ENCODE measurements at places on chromosomes 11 and 22. TPM values are rescaled to one million over a fixed set of nuclear protein-coding genes. Genes with fewer than 3 reads are reported as not detected.

- no peak for DNase-seq
Observed at GRCh38 chr11:16185042-16185441, 171.3 kb downstream of the SOX6 start.

DNA sequence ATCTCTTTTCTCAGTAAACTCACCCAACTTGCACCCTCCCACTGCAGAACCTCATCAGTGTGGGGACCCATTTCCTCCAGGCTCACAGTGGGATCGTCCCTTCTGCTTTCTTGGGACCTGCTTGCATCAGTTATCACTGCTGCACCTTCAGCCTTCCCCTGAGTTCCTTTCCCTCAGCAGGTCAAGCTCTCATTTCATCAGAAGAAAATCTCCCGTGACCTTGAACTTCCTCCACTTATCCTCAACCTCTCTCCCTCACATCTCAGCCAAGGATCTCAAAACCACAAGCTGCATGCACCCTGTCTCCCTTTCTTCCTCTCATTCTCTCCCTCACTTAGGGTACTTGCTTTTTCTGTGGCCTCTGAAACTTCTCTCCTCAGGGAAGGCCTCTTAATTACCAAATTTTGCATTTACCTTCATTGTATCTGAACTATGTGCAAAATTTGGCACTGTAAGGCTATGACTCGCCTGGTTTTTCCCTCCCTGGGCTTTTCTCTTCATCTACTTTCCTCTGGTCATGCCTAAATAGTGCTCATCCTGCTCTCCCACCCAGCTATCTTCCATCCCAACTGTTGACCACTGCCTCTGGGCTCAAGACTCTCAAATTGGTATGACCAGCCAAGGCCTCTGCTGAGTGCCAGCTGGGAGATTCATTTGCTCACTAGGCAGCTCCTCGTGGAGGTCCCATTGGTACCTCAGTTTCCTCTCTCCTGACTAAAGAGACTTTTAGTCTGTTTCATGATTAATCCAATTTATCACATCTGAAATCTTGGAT lies 2.7 kb upstream of the RCE1 start:
- no peak for DNase-seq

DNA sequence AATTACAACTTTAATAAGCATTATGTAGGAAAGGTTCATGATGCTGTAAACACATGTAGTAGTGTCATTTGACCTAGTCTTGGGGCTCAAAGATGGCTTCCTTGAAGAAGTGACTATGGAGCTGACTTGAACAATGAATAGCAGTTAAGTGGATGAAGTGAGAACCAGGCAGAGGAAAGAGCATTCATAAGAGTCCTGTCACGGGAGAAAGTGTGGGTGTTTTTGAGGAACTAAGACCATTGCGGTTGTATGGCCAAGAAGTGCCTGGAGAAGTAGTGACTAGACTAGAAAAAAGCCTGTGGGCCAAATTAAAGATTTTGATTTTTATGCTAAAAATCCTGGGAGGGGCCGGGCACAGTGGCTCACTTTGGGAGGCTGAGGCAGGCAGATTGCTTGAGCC lies 7.2 kb upstream of the IL18BP start:
- no peak for DNase-seq

GRCh38 chr11:126307706-126308105 lies 3.8 kb downstream of the DCPS start:
- no peak for DNase-seq

GRCh38 chr11:27553186-27553585 lies 46.6 kb upstream of the LIN7C start:
- no peak for DNase-seq

DNA sequence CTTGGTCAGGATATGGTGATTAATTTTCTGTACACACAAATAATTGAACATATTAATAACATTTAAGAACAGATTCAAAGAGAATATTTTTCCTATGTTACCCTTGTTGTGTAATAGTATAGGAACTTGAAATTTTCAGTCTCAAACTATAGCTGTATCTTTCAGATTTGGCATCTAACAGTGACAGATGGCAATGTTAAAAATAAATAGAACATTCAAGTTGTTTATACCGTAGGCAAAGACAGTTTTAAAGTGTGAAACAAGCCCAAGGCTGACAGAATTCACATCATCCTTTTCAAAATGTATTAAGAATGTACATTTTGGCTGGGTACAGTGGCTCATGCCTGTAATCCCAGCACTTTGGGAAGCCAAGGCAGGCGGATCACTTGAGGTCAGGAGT lies 92.6 kb upstream of the TP53AIP1 start:
- DNase-seq, result no peak

GRCh38 chr11:123481640-123482039 lies 51.6 kb downstream of the GRAMD1B start:
- no peak for DNase-seq

GRCh38 chr22:36586271-36586670 lies 57.3 kb upstream of the EIF3D start:
- no peak for DNase-seq

DNA sequence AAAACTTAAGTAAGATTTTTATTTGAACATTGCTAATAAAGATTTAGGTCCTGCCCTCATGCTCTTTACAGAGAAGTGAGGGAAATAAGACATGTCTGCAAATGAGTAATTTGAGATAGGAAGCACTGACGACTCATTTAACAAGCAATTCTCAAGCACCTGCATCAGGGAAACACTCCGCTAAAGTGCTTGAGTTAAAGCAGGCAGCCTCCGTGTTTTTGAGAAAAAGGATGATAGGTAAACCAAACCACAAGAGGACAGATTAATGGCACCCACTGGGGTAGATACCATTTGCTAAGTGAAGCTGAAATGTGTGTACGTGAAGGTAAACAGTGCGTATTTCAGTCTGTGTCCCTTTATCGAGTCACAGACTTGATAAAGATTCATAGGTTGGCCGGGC lies 184.6 kb upstream of the CARD18 start:
- no peak for DNase-seq

- no peak for DNase-seq
Observed at GRCh38 chr11:72085621-72086351, 5.1 kb downstream of the LRRC51 start.

- DNase-seq, result no peak
Observed at GRCh38 chr11:28139841-28140415, 31.7 kb downstream of the METTL15 start.

GRCh38 chr11:28858076-28858475 lies 749.9 kb downstream of the METTL15 start:
- DNase-seq, result no peak

DNA sequence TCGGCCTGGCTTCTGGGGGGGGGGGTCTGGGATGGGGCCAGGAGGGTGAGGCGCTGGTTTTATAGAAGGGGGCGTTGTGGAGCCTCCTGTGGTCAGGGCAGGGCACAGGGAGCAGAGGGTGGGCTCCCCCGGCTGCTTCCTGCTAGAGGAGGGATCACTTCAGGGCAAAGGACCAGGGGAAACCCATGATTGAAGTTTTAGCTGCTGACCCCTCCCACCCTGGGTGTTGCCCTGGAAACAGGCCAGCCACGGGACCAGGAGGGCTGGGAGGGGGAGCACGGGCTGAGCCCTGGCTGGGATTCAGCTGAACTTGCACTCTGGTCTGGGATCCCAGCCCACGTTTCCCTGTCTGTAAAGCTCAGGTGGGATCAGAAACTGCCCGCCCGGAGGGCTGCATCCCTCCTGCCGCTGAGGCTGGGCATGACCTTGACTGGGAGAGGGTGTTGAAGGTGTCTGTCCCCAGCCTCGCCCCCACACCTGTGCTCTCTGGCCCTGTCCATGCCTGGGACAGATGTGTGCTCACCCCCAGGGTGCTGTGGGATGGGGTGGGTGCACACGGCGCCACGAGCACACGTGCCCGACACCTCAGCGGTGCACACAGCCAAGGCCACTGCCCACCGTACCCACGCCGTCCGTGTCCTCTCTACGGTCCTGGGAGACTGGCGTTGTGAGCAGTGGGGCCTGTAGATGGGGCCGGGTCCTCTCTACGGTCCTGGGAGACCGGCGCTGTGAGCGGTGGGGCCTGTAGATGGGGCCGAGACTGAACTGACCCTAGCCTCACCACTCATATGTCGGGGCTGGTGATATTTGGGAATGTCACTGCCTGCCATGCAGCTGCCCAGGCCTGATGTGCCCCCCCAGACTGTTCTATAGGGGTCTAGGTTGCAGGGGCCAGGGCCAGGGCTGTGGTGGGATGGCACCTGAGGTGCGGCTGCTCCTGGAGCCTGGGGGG lies 2.3 kb downstream of the TSPAN4 start:
- peak; percentile 95 for DNase-seq

DNA sequence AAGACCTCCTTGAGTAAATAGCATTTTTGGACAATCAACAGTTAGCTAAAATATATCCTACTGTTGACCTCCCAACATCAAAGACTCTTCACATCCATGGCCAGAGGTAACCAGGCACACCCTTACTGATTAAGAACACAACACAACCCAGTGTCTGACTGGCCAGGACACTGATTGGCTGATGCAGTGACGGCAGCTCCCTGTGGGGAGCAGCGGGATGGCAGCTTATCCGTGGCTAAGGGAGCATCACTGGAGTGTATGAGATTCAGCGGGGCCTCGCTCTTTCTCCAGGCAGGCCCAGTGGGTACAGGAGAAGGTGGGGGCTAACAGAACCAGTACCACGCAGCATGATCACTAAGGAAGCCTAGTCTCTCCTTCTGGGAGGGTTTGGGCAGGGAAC lies 10.3 kb upstream of the IL2RB start:
- no peak for DNase-seq

DNA sequence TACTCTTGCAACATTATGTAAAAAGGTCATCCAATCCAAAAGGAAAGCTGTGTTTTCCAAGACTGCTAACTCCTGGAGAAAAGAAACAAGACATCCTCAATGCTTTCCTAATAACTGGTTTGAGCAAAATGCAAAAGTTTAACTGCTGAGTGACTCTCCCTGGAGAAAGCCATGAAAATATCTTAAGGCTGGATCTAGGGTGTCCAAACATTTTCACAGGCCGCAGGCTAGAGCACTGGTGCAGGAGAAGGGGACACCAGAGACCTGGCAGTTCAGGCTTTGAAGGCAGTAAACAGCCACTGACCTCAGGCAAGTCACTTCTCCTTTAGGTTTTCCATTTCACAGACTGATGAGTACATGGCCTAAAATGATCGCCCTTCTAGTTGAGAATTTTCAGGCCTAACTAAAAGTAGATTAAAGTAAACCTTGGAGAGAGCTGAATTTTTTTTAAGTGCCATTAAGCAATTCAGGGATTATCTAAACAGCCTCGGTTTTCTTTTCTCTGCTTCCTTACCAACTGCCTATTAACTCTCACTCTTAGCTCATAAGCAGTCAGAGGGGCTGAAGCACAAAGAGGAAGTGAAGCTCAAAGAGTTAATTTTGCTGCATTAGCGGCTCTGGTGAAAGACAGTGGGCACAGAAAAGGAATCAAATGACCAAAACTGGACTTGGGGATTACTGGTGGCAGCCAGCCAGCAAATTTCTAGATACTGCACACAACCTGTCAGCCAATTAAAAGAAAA lies 2.3 kb downstream of the CHKA start:
- no peak for DNase-seq

- no peak for DNase-seq
Observed at GRCh38 chr11:43871051-43871450, 9.6 kb upstream of the ALKBH3 start.

DNA sequence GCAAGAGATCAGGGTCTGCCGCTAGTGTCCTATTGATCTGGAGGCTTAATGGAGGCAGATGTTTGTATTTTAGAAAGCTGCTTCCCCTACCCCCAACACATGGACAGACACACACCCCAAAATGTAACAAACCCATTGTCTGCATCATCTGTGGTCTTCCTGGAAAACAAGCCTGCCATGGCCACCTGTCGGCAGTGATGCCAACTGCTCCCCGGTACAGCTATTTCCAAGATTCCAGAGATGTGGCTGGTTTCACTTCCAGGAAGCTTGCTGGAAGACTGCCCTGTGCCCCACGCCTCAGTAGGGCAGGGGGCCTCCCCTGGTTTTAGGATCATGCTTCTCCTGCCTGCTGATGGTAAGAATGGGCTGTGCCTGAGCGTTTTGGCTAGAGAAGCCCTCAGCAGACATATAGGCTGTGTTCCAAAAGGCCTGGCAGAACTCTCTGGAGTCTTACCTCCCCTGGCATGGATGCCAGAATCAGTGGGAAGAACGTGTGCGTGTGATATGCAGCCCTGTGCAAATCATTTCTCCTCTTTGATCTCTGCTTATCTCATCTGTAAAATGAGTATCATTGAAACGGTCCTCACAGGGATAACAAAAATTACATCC lies 108.6 kb downstream of the FBXO7 start:
- no peak for DNase-seq

DNA sequence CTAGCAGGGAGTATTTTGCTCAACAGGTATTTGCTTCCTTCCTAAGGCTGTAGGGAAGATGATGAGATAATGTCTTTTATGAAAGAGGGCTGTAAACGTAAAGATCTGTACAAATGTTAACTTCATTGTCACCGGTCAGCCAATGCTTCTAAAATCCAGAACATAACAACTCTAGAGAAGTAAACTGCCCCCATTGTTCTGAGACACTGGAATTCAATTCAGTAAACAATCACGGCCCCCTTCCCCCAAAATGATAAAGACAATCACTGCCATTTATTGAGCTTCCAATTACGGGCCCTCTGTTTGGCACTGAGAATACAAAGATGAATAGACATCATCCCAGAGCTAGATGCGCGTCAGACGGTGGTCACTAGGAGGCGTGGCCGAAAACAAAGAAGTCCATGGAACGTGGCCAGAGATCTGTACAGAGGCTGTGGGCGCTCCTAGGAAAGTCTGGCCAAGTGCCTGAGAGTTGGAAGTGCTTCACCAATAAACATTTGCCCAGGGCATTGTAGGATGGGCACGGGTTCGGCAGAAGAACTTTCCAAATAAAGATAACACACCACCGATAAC lies 576 bp downstream of the TMEM258 start:
- DNase-seq, result peak; percentile 73

- no peak for DNase-seq
Observed at GRCh38 chr22:23696326-23696851, 5.6 kb downstream of the RGL4 start.

- DNase-seq, result no peak
Observed at GRCh38 chr22:50233223-50233622, 11.6 kb downstream of the TUBGCP6 start.

GRCh38 chr22:18975434-18976196 lies 39.5 kb upstream of the PRODH start:
- DNase-seq, result peak; percentile 28

DNA sequence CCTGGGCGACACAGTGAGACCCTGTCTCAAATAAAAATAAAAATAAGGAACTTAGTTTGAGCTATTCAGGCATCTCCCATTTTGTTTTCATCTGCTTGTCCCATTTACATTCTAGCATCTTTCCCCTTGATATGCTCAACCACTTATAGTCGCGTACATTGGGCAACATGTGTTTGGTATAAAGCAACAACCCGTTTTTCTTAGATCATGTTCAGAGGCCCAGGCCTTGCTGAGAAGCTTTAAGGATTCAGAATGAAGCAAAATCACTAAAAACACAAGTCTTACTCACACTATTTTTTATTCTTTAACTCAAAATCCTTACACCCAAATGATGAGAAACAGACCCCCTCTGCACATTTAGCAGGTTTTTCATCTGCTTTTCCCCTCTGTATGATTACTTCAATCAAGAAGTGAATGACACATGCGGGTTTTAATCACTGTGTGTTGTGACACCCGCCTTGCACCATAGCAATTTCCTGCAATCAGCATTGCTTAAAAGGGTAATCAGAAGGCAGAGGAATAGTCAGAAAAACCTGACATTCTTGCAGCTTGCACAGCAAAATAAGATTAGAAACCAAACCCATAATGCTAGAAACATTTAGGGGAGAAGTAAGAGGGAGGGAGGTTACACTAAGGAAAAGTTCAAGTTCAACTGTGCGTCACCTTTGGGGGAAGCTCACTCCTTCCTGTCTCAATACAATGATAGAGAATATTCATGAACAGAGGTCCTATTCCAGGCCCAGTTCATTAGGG lies 25.9 kb downstream of the ALG9 start:
- no peak for DNase-seq

The YWHAH gene
- total RNA-seq, result 89.0 TPM

The A4GALT gene
- total RNA-seq, result 102 TPM

The C11orf21 gene
- total RNA-seq, result 14.7 TPM

The DDTL gene
- not detected for total RNA-seq

The ACR gene
- 0.36 TPM for total RNA-seq
